ENCODE measurements at places on chromosomes 6 and 20.

- DNase-seq: no peak
Measured at GRCh38 chr6:57305761-57306160, 11.7 kb upstream of the PRIM2 start.

- no peak for DNase-seq
Measured at GRCh38 chr6:20969551-20969950, 435.3 kb downstream of the CDKAL1 start.

- no peak for DNase-seq
Measured at GRCh38 chr6:138293428-138294395, 75.4 kb upstream of the PBOV1 start.

- no peak for DNase-seq
Measured at GRCh38 chr6:41846666-41847237, 48.4 kb downstream of the USP49 start.

- no peak for DNase-seq
Measured at GRCh38 chr6:152922706-152923105, 60.1 kb downstream of the FBXO5 start.

- DNase-seq: no peak
Measured at GRCh38 chr6:13863699-13864155, 49.4 kb upstream of the MCUR1 start.

- no peak for DNase-seq
Measured at GRCh38 chr6:137552809-137553208, 58.6 kb upstream of the OLIG3 start.

DNA sequence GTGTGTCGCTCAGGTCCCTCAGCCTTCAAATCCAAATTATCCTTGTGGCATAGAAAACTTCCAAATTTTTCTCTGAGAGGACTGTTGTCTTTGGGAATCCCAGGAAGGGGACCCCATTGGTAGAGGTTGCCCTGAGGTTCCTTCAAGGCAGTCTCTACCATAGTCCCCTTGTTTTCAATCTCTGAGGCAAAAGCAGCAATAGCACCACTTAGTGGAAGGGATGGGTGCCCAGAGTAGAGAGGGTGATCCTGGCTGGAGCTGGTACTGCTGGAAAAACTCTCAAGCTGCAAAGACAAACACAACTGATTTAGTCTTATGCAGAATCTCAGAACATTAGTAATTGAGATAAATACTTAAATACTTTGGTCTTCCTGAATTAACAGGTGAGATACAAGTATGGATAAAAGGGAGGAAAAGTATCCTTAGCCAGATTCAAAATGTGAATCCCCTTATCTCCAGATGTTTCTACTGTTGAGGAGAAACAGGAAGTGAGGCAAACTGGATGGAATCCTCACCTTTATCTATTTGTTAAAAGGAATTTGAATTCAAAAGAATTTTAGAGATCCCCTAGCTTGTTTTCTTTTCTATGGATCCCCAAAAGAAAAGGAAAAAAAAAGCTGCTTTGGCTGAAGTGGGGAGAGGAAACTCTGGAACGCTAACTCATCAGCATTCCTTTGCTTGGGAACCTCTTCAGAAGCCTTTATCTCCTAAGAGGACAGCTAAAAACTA is 13.4 kb downstream of the ZNF318 start:
- DNase-seq: no peak

- no peak for DNase-seq
Measured at GRCh38 chr20:34475979-34476736, 40.1 kb upstream of the DYNLRB1 start.

DNA sequence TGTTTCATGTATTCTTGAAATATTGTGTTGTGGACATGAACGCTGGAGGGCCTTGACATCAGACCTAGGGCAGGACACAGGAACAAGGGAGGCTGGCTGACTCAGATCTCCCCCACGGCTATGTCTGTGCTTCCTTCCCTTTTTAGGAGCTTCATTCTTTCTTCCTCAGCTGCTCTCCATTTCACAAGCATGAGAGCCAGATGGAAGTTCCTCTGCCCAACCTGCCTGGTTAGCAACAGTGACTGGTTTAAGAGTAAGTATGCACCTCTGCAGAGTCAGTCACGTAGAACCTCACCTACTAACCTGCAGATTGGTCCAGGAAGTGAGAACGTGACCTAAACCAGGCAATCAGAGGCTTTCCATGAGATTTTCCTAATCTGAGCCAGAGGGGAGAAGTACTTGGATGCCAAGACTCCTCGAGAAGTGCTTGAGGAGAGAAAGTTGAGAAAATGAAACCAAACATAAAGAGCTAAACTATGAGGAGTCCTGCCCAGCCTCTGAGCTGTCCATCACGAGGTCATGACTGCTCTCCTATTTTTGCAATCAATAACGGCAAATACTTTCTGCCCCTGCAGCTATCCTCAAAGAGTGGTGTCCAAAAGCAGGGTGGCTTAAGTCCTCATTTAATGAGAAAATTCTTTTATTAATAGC is 465.2 kb upstream of the CITED2 start:
- DNase-seq: no peak

Measured in esophagus squamous epithelium (tissue), 5 donors.